ENCODE measurements at places on chromosomes 6 and 20.

DNA sequence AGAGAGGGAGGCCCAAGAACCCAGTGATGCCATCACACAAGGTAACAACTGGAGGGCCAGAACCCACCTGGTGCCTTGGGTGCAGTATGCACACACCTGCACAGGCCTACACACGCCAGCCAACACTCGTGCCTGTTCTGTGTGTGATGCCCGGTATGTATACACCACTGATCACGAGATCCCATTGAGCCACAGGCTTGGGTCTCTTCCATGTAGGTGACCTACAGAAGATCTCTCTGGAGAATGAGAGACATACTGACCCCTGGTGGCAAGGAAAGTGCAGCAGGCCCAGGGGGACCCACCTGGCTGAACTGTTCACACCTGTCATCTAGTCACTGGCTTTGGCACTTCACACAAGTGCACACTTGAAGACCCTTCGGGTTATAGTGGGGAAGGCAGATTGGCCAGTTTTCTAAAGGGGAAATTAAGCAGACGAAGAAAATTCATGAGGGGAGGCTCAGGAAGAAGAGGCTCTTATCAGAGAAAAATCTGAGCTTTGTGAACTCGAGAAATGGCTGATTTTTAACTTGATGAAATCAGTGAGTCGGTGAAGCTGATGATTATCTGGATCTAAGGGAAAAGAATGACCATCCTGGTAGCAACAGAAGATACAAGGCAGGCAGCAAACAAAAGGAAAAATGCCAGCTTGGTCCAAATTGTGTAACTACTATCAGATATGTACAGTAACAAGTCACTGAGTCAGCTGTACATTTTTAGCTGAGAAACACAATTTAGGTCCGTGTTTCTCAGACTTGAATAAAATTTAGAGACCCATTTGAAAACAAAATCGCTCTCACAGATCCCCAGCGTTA is 69.1 kb upstream of the PBOV1 start:
- peak; percentile 47 for DNase-seq

- DNase-seq, result no peak
Measured at GRCh38 chr6:108423982-108424705, 129.3 kb downstream of the AFG1L start.

- DNase-seq, result no peak
Measured at GRCh38 chr6:57068061-57068460, 21.6 kb downstream of the KIAA1586 start.

DNA sequence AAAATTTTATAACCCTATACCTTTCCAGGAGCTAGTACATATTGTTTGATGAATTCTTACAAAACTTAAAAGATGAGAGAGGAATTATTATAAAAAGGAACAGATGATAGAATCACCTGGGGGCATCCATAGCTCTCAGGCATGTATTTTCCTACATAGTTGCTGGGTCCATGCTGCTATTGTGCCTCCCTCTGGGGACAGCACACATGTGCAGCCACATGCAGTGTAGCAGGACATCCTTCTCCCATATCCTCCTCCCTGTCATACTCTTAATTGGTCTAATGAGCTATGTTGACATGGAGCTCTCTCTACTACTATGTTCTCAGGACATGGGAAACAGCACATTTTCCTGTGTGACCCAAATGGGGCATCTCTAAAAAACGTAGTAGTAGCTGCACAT is 898.2 kb upstream of the MAP3K7 start:
- DNase-seq, result no peak

- DNase-seq, result no peak
Measured at GRCh38 chr6:142838821-142839685, 105.9 kb downstream of the HIVEP2 start.

GRCh38 chr6:142925575-142926110 is 19.3 kb downstream of the HIVEP2 start:
- no peak for DNase-seq

GRCh38 chr20:33532753-33533459 is 43.0 kb downstream of the CBFA2T2 start:
- DNase-seq, result no peak

DNA sequence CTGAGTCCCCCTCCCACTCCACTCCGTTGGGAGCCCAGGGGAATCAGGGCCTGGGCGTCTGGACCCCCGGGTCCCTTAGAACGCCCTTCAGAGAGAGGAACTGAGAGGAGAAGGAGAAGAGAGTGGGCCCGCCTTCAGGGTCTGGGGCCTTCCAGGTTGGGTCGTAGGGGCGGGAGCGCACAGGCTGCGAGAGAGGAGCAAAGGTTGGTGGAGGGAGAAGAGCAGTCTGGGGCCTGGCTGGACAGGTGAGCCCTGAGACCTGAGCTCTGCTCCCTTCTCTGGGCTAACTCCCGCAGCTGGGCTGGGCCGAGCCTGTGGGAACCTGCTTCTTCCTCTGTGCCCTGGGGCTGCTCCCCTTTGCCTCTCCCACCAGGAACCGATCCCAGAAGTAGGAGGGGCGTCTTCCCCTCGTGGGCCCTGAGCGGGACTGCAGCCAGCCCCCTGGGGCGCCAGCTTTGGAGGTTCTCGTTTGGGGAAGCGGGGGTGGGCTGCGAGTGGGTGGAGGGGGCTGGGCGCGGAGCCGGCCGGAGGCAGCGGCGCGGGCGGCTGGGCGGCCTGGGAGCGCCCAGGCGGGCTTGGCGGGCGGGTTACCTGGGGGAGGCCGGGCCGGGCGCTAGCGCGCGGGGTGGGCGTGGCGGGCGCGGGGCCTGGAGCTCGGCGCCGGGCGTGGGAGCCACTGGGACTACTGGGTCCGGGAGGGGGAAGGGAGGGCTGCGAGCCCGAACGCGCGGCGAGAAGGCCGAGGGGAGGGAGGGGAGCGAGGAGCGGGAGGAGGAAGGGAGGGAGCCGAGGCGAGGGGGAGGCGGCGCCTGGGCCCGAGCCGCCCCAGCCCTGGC is at the start of gene DDR1:
Gene DDR1, plus strand, starts transcription at position 835 of the 836 bp plus-strand sequence. CDS start 4,211 bp downstream, outside the sequence.
- DNase-seq, result no peak

GRCh38 chr6:150991487-150991886 is 126.0 kb downstream of the MTHFD1L start:
- DNase-seq, result no peak

GRCh38 chr6:106085692-106085983 is 498 bp upstream of the PRDM1 start:
- no peak for DNase-seq

GRCh38 chr6:47352194-47352920 is 42.7 kb upstream of the TNFRSF21 start:
- no peak for DNase-seq

DNA sequence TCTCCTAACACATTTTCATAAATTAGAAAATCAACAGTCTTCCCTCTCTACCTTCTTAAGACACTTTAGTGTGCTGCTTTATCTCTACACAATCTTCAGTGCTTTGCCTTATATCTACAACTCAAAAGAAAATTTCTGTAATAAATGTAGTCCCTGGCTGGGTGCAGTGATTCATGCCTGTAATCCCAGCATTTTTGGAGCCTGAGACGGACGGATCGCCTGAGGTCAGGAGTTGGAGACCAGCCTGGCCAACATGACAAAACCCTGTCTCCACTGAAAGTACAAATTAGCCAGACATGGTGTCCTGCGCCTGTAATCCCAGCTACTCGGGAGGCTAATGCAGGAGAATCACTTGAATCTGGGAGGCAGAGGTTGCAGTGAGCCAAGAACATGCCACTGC is 9.7 kb upstream of the EDN1 start:
- no peak for DNase-seq

- no peak for DNase-seq
Measured at GRCh38 chr20:56440346-56441007, 27.9 kb upstream of the RTF2 start.

DNA sequence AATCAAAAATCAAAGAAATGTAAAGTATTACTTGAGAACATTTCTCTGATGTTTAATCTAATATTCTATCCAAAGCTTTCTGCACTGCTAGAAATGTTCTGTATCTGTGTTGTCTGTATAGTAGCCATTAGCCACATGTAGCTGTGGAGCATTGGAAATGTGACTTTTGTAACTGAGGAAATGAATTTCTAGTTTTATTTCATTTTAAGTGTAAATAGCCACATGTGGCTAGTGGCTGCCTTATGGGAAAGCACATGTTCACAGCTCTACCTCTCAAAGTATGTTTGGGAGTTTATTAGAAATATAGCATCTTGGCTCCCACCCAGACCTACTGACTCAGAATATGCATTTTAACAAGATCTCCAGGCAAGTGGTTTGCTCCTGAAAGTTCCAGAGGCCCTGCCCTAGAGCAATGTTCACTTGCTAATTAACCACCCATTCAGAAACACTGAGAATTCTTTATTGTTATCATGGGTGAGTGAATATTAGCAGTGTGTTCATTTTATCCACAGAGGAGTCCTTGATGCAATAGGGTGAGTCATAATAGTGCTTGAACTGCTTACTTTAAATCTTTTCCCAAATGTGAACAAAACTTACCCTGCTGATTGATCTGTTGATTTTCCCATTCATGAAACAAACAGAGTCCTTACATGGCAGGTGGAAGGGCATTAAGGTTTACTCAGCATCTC is 282.7 kb downstream of the PLCB1 start:
- DNase-seq, result no peak

GRCh38 chr20:43183536-43184070 is 6.1 kb downstream of the PTPRT start:
- DNase-seq, result no peak

- no peak for DNase-seq
Measured at GRCh38 chr20:41534842-41535241, 83.3 kb downstream of the CHD6 start.

- DNase-seq, result no peak
Measured at GRCh38 chr6:148828047-148828446, 81.2 kb downstream of the UST start.

- DNase-seq, result no peak
Measured at GRCh38 chr6:978937-979685, 286.2 kb upstream of the EXOC2 start.

DNA sequence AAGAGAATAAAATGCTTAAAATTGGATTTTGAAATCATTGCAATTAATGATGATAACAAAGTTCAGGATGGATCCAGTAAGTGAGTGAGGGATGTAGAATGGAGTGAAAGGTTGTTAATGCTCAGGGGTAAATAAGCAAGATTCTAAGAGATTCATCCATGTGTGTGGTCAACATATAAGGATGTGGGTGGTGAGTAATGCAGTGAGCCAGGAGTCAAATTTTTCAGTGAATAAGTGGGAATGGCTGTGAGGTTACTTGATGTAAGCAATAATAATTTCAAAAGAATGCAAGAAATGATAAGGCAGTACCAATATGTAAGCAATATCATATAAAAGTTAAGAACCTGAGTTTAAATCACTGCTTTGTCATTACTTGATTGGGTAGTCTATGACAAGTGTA is 207.5 kb upstream of the ADGRB3 start:
- no peak for DNase-seq

- no peak for DNase-seq
Measured at GRCh38 chr20:49452011-49452482, 30.4 kb downstream of the KCNB1 start.

DNA sequence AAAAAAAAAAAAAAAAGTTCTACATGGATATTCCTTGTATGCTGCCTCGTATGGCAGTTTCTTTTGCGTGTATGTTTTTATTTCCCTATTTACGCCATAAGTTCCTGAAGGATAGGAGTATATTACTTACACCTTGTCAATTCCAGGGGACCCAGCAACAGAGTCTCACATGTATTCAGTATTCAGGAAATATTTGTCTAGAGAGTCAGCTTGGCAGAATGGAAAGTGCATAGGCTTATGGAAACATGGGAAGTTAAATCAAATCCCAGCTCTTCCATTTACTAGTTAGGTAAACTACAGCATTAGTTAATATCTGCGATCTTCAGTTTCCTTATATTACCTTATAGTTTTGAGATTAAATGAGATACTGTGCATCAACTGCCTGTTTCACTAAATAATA is 51.1 kb upstream of the SLC22A16 start:
- DNase-seq, result no peak

DNA sequence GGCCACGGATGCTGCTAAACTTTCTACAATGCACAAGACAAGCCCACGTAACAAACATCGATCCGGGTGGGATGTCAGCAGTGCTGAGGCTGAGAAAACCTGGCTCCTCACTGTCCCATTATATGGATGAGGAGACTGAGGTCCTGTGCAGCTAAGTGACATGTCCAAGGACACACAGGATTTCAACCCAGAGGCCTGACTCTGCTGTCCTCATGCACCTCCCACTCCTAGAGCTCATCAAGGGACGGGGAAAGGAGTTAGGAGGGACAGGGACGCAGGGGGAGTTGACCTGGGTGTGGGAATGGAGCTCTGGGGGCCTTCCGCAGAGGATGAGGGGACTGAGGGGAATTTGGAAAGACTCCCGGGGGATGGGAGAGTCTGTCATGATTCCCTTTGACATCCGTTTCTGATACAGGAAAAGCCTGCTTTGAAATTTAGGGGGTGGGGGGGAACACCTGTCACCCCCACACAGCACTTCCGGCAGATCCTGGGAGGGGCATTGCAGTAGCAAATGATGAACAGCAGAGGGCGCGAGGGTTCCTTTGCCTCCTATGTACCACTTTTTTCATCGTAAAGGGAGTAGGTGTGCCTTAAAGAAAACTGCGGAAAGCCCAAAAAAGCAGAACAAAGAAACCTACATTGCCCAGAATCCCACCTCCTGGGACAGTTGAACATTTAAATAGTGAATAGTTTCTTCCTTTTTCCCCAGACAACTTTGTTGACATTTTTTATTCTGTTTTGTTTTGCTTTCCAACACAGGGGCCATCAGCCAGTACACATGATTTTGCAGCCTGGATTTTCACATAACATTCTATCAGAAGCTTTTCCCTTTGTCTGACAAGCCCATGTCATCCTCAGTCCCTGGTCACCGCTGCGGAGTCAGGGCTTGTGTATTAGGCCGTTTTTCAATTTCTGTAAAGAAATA is 48.6 kb downstream of the SLC2A10 start:
- DNase-seq, result no peak

DNA sequence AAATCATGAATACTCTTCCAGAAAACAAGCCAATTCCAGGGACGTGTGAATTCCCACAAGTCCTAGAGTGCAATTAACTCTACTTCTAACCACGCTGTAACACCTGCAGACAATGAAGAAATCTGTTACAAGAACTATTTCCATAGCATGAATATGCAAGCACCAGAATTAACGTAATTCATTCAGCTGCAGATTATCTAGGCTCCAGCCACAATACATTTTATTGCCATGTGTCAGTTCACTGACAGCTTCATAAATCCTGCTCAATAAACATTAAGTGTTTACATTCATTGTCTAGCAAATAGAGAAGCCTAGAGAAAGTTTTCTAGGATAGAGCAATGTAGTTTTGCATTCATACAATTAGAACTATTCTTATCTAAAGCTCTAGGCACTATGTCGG is 1348.5 kb downstream of the GRIK2 start:
- DNase-seq, result no peak
